Activated gamma-delta T cell treated with Interleukin-2 at 50 U/mL for 16 hours (primary cell): ENCODE measurements at places on chromosomes 5 and 9.
A peak's percentile ranks its signal among the peaks of the same experiment; 100 is the strongest.

DNA sequence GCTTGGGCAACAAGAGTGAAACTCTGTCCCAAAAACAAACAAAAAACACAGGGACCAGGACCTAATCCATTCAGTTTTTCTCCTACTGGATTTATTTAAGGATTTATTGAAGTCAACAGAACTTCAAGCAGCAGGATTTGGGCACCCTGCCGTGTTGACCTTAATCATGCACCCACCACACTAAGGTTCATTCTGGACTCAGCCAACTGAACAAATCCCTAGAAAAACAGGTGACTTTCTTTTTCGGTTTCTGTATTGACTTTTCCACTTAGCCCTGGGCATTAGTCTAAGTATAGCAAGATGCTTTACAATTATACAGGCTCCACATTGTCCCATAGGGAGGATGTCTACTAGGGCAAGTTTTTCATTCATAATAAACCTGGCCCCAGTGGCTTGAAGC, 30.0 kb downstream of the ZNF131 start:
- DNase-seq: no peak

GRCh38 chr5:91341154-91341553, 42.0 kb downstream of the ARRDC3 start:
- no peak for DNase-seq

DNA sequence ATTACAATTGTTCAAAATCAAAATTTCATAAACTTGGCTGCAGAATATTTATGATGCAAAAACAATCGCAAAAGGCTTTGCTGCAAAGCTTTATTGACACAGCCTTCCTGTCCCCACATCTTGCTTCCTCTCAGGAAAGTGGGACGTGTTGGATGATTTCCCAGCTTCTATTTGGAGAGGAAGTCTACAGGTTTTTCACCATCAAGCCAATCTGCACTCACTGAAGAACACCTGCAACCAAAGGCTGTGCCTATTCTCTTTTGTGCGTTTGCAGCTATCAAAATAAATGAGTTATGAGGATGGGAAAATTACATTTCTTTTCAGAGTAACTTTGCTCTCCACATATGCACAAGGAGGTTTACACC, 214.4 kb downstream of the PLK2 start:
- no peak for DNase-seq

- DNase-seq: no peak
Measured at GRCh38 chr9:109846776-109847175, 66.8 kb downstream of the PALM2AKAP2 start.

GRCh38 chr5:109719978-109720377, 30.3 kb downstream of the MAN2A1 start:
- DNase-seq: no peak

DNA sequence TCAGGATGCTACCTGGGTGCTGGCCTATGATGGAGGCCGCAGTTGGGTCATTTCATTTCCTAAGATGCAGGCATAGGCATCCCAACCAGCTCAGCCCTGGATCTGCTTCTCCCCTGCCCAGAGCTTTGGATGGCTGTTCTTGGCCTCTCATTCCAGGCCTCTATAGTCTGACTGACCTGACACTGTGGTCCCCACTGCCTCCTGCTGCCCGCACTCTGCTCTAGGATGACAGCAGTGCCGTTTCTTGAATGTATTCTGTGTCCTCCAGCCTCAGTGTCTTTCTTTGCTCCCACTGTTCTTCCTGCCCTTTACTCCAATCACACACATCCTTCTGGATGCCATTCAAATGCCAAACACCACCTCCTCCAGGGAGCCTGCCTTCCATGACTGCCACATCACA, 235.7 kb downstream of the HSPA4 start:
- DNase-seq: peak; percentile 43

DNA sequence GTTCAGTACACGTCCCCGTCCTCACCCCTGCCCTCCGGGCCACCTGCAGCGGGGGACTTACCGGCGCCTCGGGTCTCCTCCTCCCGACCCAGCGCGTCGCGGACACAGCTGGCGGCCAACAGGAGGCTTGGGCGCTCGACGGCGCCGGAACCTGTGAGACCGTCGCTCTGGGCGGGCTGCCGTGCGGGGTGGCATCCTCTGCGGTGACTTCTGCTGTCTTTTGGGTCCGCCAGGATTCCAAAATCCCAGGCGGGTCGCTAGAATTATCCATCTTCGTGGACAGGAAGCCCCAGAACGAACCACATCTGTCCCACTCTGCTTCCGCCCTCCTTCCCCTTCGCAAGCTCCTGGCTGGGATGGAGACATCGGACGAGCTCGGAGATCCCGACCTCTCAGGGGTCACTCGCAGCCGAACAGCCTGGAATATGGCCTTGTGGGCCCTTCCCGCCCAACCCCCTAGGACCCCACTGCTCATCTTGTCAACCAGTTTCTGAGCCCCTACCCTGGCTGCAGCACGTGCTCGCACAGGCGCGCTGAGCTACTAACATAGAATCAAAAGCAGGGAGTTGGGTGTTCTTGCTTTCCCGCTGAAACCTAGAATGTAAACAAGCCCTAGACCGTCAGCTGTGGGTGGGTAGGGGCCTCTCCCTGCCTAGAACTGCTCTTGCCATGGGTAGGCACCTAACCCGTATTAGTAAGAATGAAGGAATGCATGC, 947 bp upstream of the MARCHF3 start:
- peak; percentile 4 for DNase-seq

DNA sequence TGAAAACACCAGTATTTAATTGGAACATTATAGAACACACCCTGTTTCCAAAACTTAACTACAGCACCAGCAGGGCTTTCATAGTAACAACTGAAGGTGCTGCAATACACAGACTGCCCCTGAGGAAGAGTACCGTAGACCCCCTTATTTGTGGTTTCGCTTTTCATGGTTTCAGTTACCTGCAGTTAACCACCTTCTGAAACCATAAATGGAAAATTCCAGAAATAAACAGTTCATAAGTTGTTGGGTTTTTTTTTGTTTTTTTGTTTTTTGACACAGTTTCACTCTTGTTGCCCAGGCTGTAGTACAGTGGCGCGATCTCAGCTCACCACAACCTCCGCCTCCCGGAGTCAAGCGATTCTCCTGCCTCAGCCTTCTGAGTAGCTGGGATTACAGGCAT, 9.5 kb upstream of the GLDC start:
- DNase-seq: no peak

DNA sequence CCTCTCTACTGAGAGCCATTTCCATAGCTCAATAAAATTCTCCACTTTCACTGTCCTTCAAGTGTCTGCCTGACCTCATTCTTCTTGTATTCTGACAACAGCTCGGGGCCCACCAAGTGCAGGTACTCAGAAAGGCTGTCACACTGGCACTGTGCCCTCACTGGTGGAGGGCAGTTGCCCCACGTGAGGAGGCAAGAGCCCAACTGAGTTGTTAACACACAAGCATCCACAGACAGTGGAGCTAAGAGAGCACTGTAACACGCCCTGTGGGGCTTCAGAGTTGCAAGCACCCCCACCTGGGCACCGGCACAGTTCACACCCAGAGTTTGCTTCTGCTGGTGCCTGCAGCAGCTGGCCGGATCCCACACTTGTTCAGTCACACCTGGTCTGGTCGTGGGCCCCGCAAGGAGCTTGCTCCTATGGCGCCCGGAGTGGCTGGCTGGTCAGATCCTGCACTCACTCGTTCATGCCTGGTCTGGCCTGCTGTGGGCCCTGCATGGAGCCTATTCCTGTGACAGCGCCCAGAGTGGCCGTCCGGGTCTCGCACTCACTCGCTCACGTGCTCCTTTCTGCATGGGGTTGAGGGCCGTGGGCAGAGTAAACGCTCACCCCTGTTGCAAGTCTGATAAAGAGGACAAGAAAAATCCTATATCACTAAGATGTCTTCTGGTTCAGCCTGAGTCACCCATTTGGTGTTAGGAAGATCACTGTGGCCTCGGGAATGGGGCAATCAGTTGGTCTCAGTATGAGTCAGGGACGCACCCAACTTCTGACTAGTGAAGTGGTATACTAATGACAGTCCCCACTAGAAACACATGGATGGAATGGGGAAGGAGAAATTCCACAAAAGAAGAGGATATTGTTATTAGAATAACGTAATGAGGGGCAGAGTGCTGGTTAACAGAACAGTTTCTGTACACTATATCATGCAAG, 87.0 kb upstream of the CCNH start:
- no peak for DNase-seq

- no peak for DNase-seq
Measured at GRCh38 chr5:143992496-143992895, 178.0 kb downstream of the YIPF5 start.

GRCh38 chr9:89801742-89802670, 197.2 kb downstream of the GADD45G start:
- DNase-seq: no peak

DNA sequence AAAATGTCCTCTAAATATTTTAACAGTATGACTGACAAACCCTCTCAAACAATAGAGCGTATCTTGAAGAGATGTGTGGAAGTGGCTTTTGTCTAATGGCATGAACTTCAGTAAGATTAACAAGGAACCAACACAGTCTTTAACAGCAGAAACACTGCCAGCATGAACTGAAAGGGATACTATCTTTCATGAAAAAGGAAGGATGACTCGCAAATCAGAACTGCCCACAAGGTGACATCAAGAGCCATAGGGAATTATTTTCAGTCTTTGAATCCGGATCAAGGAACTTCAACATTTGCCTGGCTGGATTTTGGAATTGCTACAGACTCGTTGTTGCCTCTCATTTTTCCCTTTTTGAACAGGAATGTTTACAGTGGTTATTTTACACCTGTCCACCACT, 5.1 kb upstream of the HEXB start:
- DNase-seq: no peak

DNA sequence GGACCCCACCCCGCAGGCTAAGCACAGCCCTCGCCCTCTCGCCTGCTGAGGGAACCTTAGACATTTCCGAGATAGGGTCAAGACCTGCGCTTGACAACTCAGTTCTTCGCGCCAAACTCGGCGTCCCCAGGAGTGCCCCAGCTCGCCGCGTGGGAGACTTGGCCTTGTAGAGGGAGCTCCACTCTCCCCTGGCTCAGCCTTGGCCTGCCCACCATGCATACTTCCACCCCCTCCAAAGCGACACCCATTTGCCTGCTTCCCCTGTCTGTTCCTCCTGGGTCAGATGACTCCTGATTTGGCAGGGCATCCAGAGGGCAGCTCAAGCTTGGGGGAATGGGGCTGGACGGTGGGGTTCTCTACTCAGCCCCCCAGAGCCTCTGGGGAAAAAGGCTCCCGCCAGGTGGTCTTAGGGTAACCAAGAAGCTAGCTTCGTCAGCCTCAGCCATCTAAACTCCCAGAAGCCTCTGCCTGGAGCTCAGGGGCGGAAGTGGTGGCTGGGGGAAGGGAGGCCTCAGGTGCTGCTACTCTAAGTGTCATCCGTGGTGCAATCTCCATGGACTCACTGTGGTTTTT, 560 bp downstream of the DOCK2 start:
- DNase-seq: peak; percentile 69

- DNase-seq: no peak
Measured at GRCh38 chr5:135024956-135025729, 8.9 kb downstream of the PITX1 start.
